ENCODE measurements at places on chromosomes 3 and 15.

DNA sequence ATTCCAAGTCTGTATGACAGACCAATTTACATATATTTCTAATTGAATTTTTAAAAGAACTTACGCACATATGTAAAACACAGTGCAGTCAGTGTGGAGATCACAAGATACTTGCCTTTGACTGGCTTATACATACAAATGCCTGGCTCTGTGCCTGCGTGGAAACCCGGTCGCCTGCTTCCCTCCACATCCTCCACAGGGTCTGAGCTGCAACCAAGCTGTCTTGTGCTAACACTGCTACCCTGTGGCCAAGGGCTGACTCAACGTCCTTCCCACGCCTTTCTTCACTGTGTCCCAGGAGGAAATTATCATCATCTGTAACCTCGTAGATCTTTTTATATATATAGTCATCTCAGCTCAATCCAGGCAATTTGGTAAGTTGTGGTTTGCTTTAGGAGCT, 117.0 kb downstream of the WNT7A start:
- no peak for DNase-seq

DNA sequence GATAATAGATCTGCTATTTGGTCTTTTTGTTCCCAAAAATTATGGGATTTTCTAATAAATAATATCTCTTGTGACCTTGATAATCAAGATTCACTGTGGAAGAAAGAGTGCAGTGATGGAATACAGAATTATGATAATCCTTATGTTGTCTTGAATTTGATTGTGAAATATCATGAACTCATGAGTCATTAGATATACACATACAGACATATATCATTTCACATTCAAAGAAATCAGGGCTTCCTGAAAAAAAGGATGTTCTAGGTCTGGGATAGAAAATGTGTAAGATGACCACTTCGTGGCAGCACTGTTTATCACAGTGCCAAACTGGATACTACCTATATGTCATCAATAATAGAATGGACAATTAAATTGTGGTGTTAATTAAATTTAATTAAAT, 97.7 kb downstream of the DPH6 start:
- no peak for DNase-seq

DNA sequence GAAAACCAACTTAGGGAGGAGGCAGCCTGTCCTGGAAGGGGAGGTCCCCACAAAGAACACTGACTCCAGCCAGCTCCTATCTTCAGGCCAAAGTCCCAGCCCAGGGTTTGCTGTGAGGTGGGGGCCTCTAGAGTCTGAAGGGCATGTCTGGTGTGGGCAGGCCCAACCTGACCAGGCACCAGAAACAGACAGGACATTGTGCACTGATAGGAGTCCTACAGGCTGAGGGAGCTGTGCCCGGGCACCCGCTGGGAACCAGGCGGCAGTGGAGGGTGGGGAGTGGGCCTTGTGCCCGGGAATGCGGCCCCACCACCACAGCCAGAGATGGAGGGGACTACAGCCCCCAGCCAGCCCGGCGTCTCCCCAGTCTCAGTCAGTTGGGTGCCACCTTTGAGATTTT, 161.4 kb downstream of the WNT7A start:
- DNase-seq = no peak

GRCh38 chr3:152969557-152970300, 134.8 kb downstream of the P2RY1 start:
- DNase-seq = no peak

DNA sequence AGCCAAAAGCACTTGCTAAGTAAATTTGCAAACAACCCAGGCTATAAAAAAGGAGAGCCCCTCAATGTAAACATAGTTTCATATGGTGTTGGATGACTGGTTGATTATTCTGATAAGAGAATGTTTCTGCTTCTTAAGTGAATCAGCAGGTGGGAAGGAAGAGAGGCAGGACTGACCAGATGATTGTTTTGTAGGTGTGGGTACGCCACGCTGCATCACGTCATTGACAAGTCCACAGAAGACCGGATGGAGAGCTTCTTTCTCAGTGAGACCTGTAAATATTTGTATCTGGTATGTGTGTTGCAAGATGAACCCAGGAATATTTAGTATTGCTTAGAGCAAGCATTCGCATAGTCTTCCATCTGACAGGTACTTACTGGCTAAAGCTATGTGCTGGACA, 23.4 kb downstream of the EDEM1 start:
- DNase-seq = no peak

DNA sequence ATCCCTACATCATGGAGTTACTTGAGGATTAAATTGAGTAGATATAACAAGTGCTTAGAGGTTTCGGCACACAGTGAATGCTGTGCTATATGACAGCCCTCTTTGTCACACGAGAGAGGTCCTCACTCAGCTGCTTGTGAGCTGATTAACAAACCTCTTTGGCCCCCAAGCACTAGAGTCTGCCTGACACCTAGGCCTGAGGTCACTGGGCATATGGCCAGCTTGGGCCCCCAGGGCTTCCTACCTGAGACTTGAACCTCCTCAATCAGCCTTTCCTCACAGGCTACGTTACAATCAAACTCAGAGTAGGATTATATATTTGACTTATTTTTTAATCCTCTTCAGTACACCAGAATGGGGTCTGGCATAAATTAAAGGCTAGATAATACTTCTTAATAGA, 88.8 kb downstream of the WDR72 start:
- DNase-seq = no peak

DNA sequence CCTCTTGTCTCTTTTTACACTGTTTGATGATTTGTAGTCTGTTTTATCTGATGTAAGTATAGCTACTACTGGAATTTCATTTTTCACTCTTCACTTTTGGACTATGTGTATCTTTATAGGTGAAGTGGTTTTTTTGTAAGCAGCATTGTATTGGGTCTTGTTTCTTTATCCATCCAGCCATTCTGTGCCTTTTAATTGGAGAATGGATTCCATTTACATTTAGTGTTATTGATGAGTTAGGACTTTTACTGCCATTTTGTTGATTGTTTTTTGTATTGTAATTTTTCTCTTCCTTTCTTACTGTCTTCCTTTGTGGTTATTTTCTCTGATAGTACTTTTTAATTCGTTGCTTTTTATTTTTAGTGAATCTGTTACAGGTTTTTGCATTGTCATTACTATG, 54.5 kb downstream of the RNF13 start:
- no peak for DNase-seq

GRCh38 chr3:37943126-37943525, 47.5 kb upstream of the VILL start:
- no peak for DNase-seq

- DNase-seq = no peak
Measured at GRCh38 chr3:140022066-140022770, 87.2 kb downstream of the CLSTN2 start.

All from stimulated activated CD8-positive, alpha-beta memory T cell treated with anti-CD3 and anti-CD28 coated beads, Interleukin-2, amount 100 ng/mL, for 1 hour (primary cell).